ENCODE measurements at places on chromosomes 3 and 15. TPM values are rescaled to one million over a fixed set of nuclear protein-coding genes. Genes with fewer than 3 reads are reported as not detected.
A peak's percentile ranks its signal among the peaks of the same experiment; 100 is the strongest.

- peak overlapping the region; percentile 93 for H3K27ac ChIP-seq
- H3K4me3 ChIP-seq = peak overlapping the region; percentile 90
- peaks cover 52% of the 10 kb centered on the region for H3K4me1 ChIP-seq
- peaks cover 5% of the 10 kb centered on the region for H3K36me3 ChIP-seq
- no peak for DNase-seq
Measured at GRCh38 chr15:84749111-84749991, 959 bp downstream of the ZNF592 start.

DNA sequence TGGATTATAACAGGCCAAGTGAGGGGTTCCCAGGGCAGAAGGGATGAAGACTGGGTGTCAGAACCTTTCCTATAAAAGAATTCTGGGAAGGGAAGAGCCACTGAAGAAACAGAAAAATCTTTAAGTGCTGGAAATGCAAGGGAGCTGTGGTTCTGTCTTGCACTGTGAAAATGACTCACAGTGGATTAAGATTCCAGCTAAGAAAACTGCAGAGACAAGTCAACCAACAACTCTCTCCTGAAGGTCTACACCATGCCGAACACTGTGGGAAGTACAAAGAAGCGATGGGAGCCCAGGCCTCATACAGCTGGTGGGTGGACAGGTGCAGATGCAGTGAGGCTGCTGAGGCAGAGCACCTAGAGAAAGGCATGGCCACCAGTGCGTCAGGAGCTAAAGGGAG, 27.7 kb downstream of the ZDHHC3 start:
- DNase-seq = no peak
- no peak overlapping the region for H3K4me3 ChIP-seq
- H3K4me1 ChIP-seq = peaks cover 30% of the 10 kb centered on the region
- peaks cover 13% of the 10 kb centered on the region for H3K36me3 ChIP-seq

DNA sequence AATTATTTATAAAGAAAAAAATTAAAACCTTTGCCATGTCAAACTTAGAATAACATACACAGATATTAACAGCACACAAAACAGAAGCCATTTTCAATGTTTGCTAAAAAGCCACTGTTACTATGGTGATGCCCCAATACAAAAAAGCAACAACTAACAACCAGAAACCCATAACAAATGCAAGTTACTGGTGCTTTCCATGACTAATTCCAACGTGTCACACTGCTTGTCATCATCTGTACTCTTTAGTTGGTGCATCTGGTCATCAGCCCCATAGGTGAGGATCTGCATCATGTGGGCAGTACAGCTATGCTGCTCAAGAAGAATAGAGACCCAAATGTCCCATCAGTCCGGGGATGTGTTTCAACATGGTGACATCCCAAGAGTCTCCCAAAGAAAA, 52.8 kb downstream of the ATP8B4 start:
- H3K27ac ChIP-seq = no peak overlapping the region
- DNase-seq = no peak
- no peaks in the 10 kb centered on the region for H3K36me3 ChIP-seq
- H3K4me1 ChIP-seq = peaks cover 4% of the 10 kb centered on the region
- H3K4me3 ChIP-seq = no peak overlapping the region
- H3K27me3 ChIP-seq = peaks cover 28% of the 10 kb centered on the region

DNA sequence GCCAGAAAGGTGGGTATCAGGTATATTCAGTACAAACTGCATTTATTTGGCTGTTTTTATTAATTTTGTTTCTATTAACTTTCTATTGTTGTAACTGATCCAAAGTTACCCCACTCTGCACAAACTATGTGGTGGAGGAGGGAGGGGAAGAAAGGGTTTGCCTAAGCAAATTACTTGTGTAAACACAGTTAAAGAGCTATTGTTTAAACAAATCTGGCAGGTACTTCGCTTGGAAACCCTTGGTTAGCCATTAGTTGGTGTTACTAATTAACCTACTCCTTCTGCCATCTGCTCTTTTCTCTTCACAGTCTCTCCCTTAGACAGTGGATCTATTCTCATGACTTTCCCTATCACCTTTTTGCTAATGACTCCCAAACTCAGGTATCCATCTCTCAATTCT, 328.4 kb upstream of the NECTIN3 start:
- no peaks in the 10 kb centered on the region for H3K4me1 ChIP-seq
- H3K27me3 ChIP-seq = no peaks in the 10 kb centered on the region
- H3K4me3 ChIP-seq = no peak overlapping the region
- peaks cover 2% of the 10 kb centered on the region for H3K36me3 ChIP-seq

DNA sequence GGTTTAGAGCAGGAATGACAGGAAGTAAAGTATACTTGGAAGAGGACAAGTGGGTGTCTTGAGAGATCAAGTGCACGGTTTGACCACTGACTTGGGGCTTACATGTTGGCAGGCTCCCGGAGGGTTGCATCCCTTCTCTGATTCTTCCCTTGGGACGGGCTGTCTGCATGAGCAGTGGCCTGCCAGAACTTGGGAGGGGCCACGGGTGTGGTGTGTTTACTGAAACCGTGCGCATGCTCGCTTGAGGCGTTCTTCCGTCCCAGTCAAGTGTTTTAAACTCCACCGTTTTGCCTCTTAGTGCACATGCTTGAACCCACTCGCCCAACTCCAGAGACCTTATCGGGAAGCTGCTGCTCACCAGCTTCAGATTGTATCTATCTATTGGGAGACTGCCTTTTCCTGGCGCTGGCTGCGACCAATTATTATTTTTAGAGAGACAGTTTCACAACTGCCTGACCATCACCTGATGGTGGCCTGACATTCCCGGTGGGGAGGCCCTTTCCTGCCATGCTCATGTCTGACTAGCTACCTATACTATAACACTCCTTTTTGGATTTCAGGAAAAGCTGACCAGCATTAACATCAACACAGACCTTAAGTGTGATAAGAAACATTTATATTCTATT, 14.9 kb upstream of the C3orf22 start:
- no peak for DNase-seq
- H3K4me3 ChIP-seq = no peak overlapping the region
- no peaks in the 10 kb centered on the region for H3K36me3 ChIP-seq

DNA sequence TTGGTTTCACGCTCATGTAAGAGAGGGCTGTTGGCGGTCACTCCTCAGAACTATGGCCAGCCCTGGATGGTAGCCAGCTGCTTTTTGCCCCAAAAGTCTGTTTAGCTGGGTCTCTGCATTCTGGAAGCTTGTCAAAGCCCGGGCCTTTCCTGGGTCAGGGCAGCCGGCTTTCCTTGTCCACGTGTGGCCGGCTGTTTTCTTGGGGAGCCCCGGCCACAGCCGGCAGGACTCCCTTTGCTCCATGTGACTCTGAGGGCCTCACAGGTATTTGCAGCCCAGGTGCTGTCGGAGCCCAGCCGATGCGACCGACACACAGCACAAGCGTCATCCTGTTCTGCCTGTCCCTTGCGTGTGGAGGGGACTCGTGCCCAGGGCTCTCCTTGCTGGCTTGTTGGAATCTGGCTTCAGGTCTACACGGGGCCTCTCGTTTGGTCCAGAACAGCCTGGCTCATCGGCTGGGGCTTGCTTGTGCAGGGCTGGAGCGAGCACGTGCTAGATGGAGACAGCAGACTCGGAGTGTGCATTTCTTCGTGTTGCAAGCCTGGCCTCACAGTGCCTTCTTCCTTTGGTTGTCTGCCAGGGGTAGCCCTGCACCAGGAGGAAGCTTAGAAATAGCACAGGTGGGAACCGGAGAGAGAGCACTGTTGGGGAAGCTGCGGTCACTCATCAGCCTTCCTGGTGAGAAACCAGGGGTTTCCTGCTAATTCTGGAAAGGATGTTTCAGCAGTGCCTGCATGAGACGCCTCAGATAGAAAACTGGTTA, 51.5 kb downstream of the PGPEP1L start:
- H3K4me3 ChIP-seq = no peak overlapping the region
- no peaks in the 10 kb centered on the region for H3K4me1 ChIP-seq
- DNase-seq = no peak
- H3K36me3 ChIP-seq = peaks cover 4% of the 10 kb centered on the region
- no peak overlapping the region for H3K27ac ChIP-seq

- peaks cover 15% of the 10 kb centered on the region for H3K4me1 ChIP-seq
- H3K27ac ChIP-seq = no peak overlapping the region
- H3K4me3 ChIP-seq = no peak overlapping the region
- DNase-seq = no peak
Measured at GRCh38 chr15:85733416-85733815, 61.3 kb downstream of the KLHL25 start.

DNA sequence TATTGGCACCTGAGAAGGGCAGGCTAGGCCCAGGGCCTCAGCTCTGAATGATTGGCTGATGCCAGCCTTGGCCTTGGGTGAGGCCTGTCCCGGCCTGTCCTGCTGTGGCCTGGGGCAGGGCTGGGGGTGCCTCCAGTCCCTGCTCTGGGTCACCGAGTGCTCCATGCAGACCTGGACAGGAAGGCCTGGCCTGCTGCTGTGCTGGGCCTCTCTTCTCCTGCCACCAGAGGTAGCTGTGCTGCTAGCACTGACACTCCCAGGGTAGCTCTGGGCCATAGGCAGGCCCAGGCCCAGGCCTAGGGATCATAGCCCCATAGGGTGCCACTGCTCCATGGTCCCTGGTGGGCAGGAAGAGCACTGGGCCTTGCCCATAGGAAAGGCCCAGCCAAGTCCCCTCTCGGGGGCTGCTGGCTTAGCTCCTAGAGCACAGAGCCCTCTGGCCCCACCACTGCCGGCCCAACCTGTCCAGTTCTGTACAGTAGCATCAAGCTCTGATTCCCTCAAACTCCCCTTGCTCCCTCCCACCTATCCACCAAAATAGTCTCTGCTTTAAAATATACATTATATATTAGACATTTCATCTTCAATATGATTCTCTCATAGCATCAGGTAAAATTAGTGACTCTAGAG, 18.2 kb downstream of the ABTB1 start:
- H3K27ac ChIP-seq = no peak overlapping the region
- H3K27me3 ChIP-seq = peaks cover 6% of the 10 kb centered on the region
- no peak for DNase-seq
- H3K4me1 ChIP-seq = peaks cover 4% of the 10 kb centered on the region
- no peak overlapping the region for H3K4me3 ChIP-seq
- H3K36me3 ChIP-seq = peaks cover 2% of the 10 kb centered on the region

The IFT80 gene
- 24.6 TPM for total RNA-seq

DNA sequence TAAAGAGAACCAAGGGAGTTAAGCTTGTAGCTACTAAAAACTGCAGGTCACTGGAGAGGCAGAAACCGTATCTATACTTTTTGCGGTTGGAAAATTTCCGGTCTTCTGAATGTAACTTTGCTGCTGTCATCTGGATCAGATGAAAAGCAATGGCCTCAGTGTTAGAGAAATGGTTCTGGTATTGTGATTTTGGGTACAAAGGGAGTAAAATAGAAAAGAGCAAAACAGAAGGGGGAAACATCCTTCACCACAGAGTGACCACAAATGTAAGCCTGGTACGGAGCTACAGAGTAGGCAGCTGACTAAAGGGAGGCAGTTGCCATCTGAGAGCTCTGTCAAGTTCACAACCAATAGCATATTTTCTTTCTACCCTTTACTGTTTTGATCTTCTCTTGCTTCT, 5.6 kb downstream of the CD96 start:
- DNase-seq = no peak
- H3K27ac ChIP-seq = no peak overlapping the region
- peaks cover 40% of the 10 kb centered on the region for H3K4me1 ChIP-seq
- peaks cover 10% of the 10 kb centered on the region for H3K36me3 ChIP-seq

DNA sequence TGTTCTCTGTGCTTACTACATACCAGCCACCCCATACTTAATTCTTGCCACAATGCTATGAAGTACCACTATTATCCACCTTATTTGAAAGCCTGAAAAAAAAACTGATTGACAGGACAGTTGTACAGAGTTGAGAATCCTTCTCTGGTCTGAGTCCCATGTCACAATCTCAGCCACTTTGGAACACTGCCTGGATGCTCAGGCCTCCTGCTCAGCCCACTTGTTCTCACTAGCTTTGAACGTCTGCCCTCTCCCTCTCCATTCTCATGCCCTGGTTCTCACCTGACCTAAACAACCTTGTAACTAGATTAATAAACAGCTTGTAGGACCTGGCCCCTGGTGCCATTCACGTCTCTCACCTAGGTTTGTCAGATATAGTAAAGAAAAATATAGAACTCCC, 53.9 kb downstream of the TRIM69 start:
- H3K27me3 ChIP-seq = peaks cover 7% of the 10 kb centered on the region
- no peak overlapping the region for H3K4me3 ChIP-seq

The HHATL gene
- not detected for total RNA-seq

DNA sequence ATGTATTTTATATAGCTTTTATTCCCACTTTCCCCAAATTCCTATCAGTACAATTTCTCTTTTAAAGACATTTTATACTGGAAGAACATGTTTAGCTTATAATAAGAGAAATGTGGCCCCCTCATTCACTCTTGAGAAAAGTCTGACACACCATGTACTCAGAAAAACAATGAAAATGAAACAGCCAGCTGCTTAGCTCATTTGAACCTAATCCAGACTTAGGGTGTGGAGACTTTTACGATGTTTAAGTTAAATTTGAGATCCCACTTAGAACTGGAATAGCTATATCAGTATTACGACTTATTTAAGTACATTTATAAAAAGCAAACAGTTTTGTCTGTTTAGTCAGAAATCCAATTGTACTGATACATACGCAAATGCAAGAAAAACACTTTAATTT, 252.3 kb upstream of the ARRDC4 start:
- H3K27me3 ChIP-seq = no peaks in the 10 kb centered on the region
- H3K4me3 ChIP-seq = no peak overlapping the region
- H3K4me1 ChIP-seq = no peaks in the 10 kb centered on the region
- H3K27ac ChIP-seq = no peak overlapping the region
- DNase-seq = no peak

- DNase-seq = no peak
- H3K4me3 ChIP-seq = no peak overlapping the region
- no peak overlapping the region for H3K27ac ChIP-seq
- no peaks in the 10 kb centered on the region for H3K36me3 ChIP-seq
- peaks cover 14% of the 10 kb centered on the region for H3K4me1 ChIP-seq
Measured at GRCh38 chr3:195075199-195075940, 195.6 kb downstream of the XXYLT1 start.

DNA sequence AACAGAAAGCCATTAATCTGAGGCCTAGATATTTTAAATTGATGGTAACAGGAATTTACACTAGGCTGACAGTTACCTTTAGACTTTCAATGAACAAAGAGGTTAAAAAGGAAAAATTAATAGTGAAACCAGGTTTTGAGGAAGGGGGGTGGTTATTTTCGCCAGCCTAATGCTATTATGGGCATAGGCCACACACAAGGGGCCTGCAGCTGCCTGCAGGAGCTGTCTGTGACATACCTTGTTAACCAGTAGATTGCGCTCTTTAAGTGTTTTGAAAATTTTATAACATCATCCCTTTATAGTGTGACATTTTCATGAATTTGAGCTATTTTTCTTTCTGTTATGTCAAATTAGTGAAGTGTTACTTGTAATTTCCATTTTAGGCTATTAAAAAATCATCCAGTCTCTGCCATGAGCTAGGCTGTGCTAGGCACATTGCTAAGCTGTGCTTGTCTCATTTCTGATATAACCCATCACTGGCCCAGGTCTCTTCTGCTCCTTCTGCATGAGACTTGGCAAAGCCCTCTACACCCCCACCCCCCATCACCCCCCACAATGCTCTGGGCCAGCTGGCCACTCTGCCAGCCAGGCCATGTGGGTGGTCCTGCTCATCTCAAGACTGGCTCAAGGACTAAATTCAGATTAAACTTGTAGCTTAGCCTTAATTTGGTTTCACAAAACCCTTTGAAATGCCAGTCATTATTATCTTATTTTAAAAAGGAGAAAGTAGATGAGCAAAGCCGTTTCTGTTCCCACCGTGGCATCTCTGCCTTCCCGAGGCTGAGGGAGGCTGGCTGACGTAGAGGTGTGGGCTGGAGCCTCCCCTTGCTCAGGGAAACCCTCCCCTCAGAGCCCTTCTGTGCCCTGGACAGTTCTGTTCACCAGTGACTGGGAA, 48.4 kb upstream of the SEC22A start:
- no peak for DNase-seq
- no peak overlapping the region for H3K4me3 ChIP-seq
- H3K27me3 ChIP-seq = no peaks in the 10 kb centered on the region

Data from T-helper 17 cell (primary cell).